Fibroblast of mammary gland (primary cell): ENCODE measurements at places on chromosomes 1 and 21.

GRCh38 chr1:167672831-167673230 is 42.8 kb downstream of the RCSD1 start:
- no peak for DNase-seq

GRCh38 chr1:187018291-187018690 is 189.5 kb downstream of the PLA2G4A start:
- DNase-seq = no peak

GRCh38 chr1:35454616-35455015 is 102.6 kb downstream of the KIAA0319L start:
- peak; percentile 89 for DNase-seq

DNA sequence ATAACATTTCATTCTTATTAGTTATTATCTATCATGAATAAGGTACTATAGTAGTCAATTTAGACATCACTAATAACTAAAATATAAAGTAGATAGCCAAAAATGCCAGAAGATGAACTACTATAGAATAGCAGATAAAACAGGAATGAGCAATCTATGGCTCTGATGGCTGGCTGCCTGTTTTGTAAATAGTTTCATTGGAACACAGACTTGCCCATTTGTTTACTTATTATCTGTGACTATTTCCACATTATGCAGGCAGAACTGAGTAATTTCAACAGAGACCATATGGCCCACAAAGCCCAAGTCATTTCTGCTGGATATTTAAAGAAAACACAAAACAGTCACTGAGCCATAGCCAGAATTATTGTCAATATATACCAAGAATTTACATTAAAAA is 222.1 kb downstream of the COL24A1 start:
- DNase-seq = no peak

- peak; percentile 14 for DNase-seq
Observed at GRCh38 chr1:52604063-52604770, 2.0 kb downstream of the GPX7 start.

DNA sequence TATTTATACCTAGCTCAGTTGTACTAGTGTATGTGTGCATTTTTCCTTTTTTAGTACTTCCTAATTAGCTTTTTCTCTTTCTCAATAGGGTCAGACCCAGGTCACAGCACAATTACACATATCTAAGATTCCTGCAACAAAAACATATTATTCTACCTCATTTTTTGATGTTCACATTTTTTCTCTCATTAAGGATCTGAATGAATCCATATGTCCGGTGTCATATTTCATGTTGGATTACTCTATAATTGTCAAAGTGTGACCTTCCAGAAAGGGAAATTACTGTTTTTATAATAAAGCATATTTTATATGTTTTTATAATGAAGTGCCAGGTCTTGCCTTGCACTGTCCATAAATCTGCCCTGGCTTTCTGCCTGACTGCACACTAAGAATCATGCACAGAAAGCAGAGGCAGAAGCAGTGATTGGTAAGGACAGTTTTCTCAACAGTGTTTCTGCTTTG is 143.7 kb downstream of the KCNT2 start:
- DNase-seq = peak; percentile 49

- DNase-seq = no peak
Observed at GRCh38 chr21:16821588-16821987, 691.3 kb upstream of the CXADR start.

GRCh38 chr1:156935505-156936128 is 15.2 kb downstream of the LRRC71 start:
- no peak for DNase-seq

GRCh38 chr1:178846306-178846705 is 24.6 kb downstream of the ANGPTL1 start:
- DNase-seq = no peak

DNA sequence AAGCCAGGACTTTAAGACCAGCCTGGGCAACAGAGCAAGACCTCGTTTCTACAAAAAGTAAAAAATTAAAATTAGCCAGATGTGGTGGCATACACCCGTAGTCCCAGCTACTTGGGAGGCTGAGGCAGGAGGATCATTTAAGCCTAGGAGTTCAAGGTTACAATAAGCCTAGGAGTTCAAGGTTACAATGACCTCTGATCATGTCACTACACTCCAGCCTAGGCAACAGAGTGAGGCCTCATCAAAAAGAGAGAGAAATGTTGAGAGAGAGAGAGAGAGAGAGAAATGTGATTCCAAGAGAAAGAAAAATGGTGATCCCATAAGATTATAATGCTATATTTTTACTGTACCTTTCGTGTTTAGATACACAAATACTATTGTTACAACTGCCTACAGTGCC is 60.2 kb downstream of the PACC1 start:
- DNase-seq = no peak

- no peak for DNase-seq
Observed at GRCh38 chr1:206909883-206910318, 11.8 kb downstream of the FCMR start.

GRCh38 chr1:199780948-199781670 is 246.4 kb upstream of the NR5A2 start:
- DNase-seq = peak; percentile 36
